ENCODE measurements at places on chromosomes 16 and 17.

DNA sequence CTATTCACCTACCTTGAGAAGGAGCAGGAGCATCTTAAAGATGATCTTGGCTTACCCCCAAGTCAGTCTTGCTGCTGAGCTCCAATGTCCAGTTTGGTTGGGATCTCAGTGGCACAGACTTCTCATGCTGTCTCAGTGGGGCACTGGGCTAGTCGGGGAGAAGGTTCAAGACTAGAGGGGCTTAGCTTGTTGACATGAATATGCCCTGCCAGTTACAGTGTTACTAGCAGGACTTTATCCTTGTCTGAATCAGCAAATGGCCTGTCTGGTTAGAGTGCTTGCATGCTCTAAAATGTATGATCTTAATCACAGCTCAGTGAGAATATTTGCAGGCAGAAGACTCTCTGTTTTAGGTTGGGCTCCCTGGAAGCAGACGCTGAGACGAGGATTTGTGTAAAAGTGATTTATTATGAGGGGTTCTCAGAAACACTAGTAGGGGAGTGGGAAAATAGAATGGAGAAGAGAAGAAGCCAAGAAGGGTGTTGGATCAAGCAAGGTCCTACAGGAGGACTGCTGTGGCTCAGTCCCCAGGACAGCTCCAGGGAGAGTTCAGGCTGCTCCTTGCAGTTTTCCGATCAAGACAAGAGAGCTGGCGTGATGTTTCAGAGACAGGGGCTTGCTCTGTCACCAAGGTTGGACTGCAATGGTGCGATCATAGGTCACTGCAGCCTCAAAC, 150.4 kb upstream of the HS3ST2 start:
- DNase-seq, result no peak

DNA sequence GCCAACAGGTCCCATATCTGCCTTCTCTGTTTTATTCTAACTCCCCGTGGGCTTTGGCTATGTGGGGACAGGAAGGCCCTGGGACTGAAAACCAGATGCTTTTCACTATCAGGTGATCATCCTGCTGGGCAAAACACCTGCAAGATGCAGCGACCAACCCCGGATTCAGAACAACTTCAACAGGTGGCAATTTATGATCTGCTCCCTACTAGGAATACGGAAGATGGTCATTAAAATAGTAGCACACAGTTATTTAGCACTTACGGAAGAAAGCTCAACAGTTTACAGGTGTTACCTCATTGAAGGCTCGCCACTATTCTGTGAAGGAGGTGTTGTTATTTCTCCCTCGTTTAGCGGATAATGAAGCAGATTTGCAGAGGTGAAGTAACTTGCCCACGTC, 7.8 kb upstream of the SLC5A11 start:
- no peak for DNase-seq

DNA sequence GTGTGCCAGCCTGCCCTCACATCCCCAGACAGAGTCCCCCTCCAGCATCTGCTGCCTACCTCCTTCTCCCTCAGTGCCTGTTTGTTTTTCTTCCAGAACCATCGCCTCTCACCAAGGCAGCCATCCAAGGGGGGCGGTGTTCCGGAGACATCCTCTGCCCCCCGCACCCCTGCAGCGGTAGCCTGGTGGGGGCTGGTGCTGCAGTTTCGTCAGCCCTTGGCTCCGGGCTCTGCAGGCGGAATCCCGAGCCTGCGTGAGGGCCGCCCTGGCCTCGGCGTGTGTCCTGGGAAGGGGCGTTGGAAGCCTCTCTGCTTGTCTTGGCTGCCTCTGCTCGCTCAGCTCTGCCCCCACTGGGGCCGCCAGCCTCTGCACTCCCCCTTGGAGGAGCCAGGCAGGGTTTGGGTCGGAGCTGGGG, 126.0 kb upstream of the CIBAR2 start:
- peak; percentile 92 for DNase-seq

DNA sequence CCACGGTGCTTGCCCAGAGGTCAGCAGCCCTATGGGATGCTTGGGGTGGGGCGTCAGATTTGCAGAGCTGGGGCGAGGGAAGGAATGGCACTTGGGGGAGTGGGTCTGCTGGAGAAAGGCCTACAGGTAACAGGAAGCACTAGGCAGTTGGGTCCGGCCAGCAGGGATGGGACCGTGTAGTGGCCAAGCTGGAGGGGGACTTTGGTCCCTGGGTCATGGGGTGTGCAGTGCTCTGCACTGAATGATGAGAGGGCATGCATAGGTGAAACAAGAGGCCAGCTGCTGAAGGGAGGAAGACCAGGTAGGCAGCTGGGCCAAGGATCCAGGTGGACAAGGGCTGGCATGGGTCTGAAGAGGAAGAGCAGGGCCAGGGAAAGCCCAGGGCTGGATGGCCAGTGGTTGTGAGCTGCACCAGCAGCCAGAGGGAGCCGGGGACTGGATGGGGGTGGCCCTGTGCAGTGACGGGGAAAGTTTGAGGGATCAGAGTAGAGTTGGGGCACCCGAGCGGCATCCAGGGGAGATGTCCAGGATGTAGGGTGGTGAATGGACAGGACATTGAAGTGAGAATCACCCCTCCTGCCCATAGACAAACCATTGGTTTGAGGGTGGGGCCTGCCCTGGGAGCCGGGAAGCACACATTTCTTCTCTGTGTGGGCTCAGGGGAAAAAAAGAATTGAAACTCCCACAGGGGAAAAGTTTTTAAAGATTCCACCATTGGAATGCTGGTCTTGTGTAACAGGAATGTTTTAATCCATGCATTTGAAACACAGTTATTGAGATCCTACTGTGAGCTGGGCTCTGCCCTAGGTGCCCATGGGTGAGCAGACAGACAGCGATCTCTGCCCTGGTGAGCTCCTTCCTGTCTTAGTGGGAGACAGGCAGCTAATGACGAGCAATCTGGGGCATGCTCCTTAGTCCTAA, 25.1 kb downstream of the RAI1 start:
- DNase-seq, result no peak

DNA sequence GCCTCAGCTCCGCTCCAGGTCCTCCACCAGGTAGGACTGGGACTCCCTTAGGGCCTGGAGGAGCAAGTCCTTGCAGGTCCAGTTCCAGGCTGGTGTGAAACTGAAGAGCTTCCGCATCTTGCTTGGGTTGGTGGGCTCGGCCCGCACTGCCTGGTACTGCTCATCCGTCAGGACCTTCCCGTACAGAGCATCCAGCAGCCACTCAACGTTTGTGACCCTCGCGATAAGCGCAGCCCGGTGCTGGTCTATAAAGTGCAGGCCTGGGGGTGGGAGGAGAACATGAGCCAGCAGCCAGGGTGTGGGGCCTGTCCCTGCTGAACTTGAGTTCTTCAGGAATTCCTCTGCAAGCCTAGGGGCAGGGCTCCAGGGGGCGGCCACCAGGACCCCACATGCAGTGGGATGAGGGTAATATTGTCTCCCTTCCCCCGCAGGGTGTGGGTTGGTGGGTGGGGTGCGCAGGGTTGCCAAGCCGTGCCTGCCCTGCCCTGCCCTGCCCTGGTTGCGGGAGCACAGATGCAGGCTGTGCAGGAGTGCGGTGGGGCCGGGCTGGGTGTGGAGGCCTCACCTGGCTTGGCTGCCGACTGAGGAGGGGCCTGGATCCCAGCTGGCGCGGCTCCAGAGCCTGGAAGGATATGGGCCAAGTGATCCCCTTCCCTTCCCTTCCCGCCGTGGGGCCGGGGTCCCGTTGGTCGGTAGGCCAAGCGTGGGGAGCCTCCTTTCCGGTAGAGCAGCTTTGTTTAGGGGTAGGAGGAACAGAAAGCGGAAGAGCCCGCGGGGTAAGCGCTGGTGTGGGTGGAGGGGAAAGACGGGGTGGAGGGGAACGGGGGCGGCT, 762 bp downstream of the PYCARD start:
- peak; percentile 46 for DNase-seq

- DNase-seq, result no peak
Measured at GRCh38 chr17:178292-179065, 3.0 kb downstream of the DOC2B start.

DNA sequence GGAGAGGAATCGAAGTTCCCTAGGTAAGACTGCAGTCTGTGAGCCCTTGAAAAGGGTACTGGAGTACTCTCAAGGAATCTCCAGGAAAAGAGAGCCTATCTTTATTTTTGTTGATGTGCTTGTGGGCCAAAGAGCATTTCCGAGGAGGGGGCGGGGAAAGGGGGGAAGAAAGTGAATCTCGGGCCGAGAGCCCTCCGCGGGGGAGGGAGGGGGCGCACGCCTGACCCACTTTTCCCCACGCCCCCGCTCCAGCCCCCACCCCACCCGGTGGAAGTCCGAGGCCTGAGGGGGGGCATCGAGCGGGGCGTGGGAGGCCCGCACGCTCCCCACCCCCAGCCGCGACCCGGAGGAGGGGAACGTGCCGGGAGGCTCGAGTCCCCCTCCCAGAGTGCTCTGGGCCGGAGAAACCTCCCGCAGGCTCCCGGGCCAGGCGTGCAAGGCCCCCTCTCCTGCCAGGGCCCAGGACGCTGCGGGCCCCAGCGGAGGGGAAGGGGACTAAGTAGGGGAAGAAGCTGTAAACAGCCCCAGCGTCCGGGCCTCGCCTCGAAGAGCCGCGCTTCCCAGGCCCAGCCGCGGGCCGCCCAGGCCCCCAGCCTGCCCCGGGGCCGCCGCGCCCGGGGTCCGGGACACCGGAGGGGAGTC, 444 bp downstream of the HELZ start:
- DNase-seq, result no peak

GRCh38 chr17:14366199-14366598, 65.3 kb downstream of the HS3ST3B1 start:
- no peak for DNase-seq

DNA sequence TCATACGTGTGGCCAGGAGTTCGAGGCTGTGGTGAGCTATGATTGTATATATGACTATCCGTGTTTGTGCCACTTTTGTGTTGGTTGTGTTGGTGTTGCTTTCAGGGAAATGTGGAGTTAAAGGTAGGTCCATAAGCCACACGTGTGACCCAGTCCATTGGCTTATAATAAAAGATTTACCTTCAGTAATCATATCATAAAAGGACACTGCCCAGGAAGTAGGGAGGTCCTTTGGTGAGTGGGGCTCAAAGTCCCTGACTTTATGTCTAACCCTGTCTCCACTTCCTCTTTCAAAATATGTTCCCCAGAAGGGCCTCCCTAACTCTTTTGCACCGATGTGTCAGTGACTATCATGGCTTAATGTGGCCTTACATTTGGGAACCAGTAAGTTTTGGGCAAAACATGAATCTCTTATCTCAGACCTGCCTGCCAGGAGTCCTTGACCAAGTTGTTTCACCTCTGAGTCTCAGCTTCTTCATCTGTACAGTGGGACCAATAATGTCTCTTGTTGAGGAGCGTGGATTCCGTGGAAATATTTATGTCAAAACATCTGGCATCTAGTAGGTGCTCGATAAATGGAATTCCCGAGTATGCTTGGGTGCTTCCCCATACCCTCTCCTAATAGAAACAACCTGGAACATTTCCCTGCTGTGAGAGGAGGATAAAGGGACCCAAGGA, 4.8 kb downstream of the TNP2 start:
- DNase-seq, result no peak
